AG08395 (cell line): ENCODE measurements at places on chromosomes 3 and 15.

DNA sequence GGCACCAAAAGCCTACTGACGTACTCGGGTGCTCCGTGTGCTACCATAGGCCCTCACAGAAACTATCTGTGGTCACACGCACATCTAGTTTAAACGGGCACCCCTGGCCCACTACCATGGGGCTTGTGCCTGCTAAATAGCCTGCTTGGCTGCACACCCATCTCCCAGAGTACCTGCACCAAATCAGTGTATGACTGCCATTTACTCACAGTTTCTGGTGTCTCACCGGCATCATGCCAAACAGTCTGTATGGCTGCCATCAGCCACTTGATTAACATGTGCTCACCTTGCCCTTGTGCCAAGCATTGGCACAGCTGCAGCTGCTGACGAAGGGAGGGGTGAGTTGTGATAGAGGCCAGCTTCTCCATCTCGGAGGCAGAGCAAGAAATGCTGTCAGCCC lies 232.7 kb downstream of the IGSF11 start:
- DNase-seq = no peak

DNA sequence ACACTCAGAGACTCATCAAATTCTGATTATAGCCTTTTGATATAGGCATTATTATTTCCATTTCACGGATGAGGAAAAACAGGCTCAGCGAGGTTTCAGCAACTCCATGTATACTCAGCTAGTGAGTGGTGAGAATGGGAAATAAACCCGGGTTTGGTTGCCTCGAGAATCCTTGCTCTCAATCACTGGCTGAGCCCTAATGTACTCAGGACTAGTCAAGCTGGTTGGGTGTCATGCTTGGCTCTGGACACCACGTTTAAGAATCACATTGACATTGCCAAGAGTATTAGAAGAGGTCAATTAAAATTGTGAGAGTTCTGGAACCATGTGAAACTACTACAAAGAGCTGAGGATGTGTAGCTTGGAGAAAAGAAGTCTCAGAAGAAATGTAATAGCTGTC lies 444.5 kb downstream of the MFSD1 start:
- no peak for DNase-seq

DNA sequence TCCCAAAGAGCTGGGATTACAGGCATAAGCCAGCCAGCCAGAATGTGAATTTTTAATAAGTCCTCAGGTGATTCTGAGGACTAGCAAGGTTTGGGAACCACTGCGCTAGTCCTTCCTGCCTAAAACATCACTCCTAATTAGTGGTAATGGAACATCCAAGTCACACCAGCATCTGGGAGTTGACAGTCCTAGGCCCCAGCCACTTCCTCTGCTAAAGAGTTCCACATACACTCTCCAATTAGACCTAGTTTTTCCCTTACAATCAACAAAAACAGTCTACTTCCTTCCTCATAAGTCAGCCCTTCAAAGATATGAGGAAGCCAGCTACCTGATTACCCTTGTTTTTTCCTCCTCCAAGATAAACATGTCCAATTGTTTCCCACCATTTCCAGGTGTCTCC lies 78.1 kb downstream of the OXNAD1 start:
- no peak for DNase-seq

DNA sequence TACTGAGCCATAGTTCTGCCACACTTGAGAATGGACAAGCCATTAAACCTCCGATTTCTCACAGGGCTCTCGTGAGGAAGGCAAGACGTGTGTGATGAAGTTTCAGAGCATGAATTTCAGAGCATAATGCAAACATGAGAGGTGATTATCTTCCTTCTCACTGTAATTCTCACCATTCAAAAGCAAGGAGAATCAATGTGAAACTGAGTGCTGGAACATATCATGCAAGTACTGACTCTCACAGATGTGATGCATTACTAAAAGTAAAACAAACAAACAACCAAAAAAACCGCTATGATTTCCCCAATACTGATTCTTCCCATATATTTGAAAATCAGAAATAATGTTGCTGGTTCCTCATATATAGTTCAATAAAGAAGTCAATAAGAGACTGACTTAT lies 23.7 kb downstream of the P3H2 start:
- no peak for DNase-seq

- DNase-seq = no peak
Observed at GRCh38 chr3:34807611-34808010, 831.7 kb upstream of the ARPP21 start.

- DNase-seq = no peak
Observed at GRCh38 chr3:39435006-39435748, 28.7 kb downstream of the RPSA start.

DNA sequence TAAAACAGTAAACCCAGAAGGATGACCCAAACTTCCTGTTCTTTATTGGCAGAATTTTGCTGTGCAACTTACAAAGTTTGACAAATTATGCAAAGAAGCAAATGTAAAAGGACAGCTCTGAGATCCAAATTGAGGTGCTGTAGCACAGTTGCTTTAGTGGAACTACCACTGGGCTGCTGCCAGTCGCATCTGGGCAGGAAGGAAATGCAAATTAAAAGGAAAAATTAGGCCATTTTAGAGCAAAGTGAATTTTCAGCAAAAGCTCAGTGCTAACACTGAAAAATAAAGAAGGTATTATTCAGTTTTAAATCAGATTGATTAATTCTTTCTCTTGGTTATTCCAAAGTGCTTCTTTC lies 104.5 kb downstream of the ZMAT3 start:
- DNase-seq = no peak

DNA sequence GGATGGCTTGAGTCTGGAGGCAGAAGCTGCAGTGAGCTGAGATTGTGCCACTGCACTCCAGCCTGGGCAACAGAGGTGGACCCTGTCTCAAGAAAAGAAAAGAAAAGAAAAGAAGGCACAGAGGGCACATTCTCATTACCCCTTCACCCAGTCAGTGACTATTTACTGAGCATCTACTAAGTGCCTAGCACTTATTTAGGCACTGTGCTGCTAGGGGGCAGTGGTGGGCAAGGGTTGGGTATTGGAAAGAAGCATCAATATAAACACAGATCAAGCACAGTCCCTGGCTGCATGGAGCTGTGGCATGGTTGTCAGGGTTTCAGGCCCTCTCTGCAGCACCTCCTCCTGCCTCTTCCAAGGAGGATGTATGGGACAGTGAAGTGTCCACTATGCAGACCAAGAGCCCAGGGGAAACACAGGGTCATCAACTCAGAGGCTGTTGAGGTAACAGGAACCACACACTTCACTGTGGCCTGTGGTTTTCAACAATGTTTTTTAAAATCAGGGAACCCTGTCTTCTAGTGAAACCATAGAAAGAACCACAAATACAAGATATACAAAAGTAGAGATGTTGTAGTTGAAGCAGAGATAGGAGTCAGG lies 138.5 kb downstream of the RAB11A start:
- no peak for DNase-seq

- peak; percentile 91 for DNase-seq
Observed at GRCh38 chr3:42772670-42773408, at the start of gene CCDC13. TSS of gene CCDC13 (minus strand) at chr3:42773253. CDS start at chr3:42758345, 14,908 bp downstream.

GRCh38 chr15:39942753-39943150 lies 8.8 kb downstream of the EIF2AK4 start:
- no peak for DNase-seq

GRCh38 chr15:80564056-80564455 lies 131.1 kb upstream of the ABHD17C start:
- DNase-seq = no peak

- no peak for DNase-seq
Observed at GRCh38 chr15:80105595-80105994, 46.1 kb downstream of the ZFAND6 start.

- DNase-seq = no peak
Observed at GRCh38 chr3:136008221-136008620, 42.7 kb downstream of the PPP2R3A start.

- no peak for DNase-seq
Observed at GRCh38 chr3:169657351-169658124, 6.0 kb downstream of the MECOM start.
